ENCODE measurements at places on chromosomes 7 and 10. TPM values are rescaled to one million over a fixed set of nuclear protein-coding genes. Genes with fewer than 3 reads are reported as not detected.

SDHAF3 gene
- 64.9 TPM for polyA plus RNA-seq

SLC39A12 gene
- polyA plus RNA-seq: not detected

PNLIP gene
- not detected for polyA plus RNA-seq

GLCCI1 gene
- 10.4 TPM for polyA plus RNA-seq

CCDC7 gene
- 13.3 TPM for polyA plus RNA-seq

CTNNA3 gene
- polyA plus RNA-seq: not detected

PSMC2 gene
- polyA plus RNA-seq: 133 TPM

FGF8 gene
- polyA plus RNA-seq: not detected

CTAGE8 gene
- 0.45 TPM for polyA plus RNA-seq

DNA sequence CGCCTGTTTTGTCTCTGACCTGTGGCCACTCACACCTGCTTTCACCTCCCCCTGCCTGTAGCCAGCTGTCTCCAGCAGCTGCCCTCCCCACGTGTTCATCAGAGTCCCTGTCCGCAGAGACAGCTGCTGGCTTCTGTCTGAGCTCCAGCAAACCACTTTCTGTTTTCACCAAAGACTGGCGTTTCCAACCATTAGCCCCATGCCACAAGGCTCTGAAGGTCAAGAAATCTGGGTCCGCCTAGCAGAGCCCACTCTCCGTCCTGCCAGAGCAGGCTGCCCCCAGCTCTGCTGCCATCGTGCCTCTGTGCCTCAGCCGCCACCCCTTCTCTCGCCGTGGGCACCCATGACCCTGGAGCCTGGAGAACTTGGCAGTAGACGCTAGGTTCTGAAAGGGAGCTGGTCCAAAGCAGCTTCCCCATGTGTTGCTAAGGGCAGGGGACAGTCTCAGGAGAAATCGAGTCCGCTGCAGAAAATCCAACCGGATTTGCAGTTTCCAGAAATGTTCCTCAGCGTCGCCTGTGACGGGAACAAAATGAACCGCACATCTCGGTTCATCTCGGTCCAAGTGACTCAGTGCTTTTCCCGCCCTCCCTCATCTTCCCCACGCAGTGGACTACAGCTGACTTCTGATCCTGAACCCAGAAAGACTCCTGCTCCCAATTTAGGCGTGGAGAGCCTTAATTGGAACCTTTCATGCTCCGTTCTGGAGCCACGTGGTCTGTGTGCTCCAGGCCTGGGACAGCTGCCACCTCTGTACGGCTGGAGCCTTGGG, 28.0 kb downstream of the TMEM120A start:
- no peak for DNase-seq
- H3K36me3 ChIP-seq: no peaks in the 10 kb centered on the region
- no peak overlapping the region for H3K27ac ChIP-seq

GRCh38 chr7:81957517-81957916, 187.7 kb upstream of the HGF start:
- H3K4me3 ChIP-seq: no peak overlapping the region
- no peak overlapping the region for H3K27ac ChIP-seq
- H3K27me3 ChIP-seq: no peaks in the 10 kb centered on the region
- H3K4me1 ChIP-seq: no peaks in the 10 kb centered on the region

GRCh38 chr10:16779384-16779915, 37.8 kb downstream of the RSU1 start:
- H3K4me1 ChIP-seq: peaks cover 28% of the 10 kb centered on the region
- peaks cover 6% of the 10 kb centered on the region for H3K36me3 ChIP-seq
- peak; percentile 53 for DNase-seq
- no peak overlapping the region for H3K4me3 ChIP-seq
- peak overlapping the region; percentile 6 for H3K27ac ChIP-seq

GRCh38 chr10:121497513-121498470, 100.5 kb downstream of the FGFR2 start:
- DNase-seq: no peak
- H3K27me3 ChIP-seq: no peaks in the 10 kb centered on the region
- H3K4me1 ChIP-seq: no peaks in the 10 kb centered on the region

GRCh38 chr7:123769371-123769770, 20.6 kb upstream of the WASL start:
- H3K4me1 ChIP-seq: no peaks in the 10 kb centered on the region
- no peak for DNase-seq
- H3K27ac ChIP-seq: no peak overlapping the region
- H3K36me3 ChIP-seq: no peaks in the 10 kb centered on the region

DNA sequence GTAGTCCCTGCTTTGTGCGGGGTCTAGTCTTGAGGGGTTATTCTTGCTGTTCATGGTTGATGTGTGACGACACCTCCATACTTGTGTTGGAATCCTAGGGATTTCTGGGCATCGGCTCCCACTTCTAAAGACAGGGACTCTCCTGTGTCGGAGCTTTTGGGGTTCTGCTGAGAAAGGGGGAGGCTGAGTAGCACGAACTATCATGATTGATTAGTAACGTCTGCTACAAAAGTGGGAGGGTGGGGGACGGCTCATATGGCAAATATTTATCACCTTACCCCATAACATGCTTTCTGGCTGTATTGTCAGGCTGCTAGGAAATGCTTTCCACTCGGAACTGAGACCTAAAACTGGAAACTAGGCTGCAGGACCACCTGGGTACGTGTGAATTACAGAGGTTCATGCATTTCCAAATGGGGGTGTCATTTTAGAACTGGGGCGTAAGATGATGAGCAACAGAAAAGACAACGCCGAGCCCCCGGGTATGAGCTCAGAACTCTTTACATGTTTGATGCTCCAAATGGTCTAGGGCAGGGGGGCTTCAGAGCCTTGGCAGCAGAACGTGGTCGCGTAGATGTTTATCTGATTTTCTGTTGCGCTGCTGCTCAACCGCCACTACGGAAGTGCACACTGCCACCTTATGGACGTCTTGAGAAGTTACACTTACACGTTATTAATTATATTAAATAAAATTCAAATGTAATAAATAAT, 15.1 kb upstream of the NME8 start:
- DNase-seq: peak; percentile 31
- peaks cover 6% of the 10 kb centered on the region for H3K4me1 ChIP-seq
- no peaks in the 10 kb centered on the region for H3K27me3 ChIP-seq
- no peak overlapping the region for H3K27ac ChIP-seq

GRCh38 chr10:130341356-130341755, 205.2 kb downstream of the GLRX3 start:
- H3K4me3 ChIP-seq: no peak overlapping the region
- H3K36me3 ChIP-seq: no peaks in the 10 kb centered on the region
- H3K4me1 ChIP-seq: no peaks in the 10 kb centered on the region
- H3K27me3 ChIP-seq: no peaks in the 10 kb centered on the region
- no peak overlapping the region for H3K27ac ChIP-seq

GRCh38 chr10:44662051-44662450, 249.1 kb upstream of the TMEM72 start:
- H3K4me1 ChIP-seq: no peaks in the 10 kb centered on the region
- no peak for DNase-seq
- no peak overlapping the region for H3K4me3 ChIP-seq
- H3K27me3 ChIP-seq: no peaks in the 10 kb centered on the region
- H3K27ac ChIP-seq: no peak overlapping the region

DNA sequence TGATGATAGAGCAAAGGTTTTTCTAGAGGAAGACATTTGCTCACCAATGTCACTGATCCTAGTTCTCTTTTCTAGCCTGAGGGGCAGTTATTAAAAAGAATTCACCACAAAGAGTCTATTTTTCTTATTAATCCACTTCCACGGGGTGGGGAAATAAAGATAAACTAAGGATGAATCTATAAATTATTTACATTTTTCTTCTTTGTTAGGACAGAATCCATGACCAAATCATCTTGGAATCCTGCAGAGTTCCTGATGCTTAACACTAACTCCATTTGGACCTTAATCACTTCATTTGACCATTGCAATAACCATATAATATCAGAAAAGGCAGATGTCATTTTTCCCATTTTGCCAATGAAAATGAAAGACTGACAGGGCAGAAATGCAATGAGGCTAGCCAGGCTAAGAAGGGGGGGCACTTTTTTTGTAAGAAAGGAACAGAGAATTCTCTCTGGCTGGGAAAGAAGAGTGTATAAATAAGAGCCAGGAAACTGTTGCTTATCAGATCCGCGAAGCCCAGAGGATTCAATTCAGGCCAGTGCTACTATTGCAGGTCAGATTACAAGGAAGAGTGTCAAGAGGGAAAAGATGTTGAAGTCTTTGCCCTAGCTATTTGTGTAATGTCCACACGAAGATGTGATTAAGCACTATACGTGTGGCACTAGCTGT, 433.2 kb downstream of the TNS3 start:
- H3K4me1 ChIP-seq: no peaks in the 10 kb centered on the region
- H3K27me3 ChIP-seq: no peaks in the 10 kb centered on the region
- H3K27ac ChIP-seq: no peak overlapping the region

DNA sequence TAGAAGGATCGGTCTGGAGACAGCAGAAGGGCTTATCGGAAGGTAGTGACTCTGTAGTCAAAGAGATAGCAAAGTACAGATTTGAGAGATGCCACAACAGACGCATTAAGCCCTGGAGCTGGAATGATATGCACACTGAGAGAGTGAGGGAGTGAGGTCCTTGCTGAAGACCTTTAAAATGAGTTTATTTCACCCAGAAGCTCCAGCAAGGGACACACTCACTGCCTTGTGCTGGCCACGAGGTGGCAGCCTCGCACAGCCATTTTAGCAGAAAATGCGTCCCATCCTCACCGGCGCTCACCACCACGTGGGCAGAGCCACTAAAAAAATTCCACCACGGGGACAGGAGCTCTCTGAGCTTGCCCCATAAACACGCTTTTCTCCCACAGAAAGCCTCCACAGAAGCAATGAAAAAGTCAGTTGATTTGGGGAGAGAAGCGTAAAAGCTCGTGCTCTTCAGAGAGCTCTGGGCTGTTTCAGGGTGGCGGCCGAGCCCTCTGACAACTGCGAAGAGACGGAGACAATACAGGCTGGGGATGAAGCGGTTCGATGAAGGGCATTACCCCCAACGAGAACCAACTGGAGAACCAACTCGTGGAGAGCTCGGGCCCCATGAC, 163.0 kb upstream of the KLF14 start:
- H3K27ac ChIP-seq: peak overlapping the region; percentile 18
- DNase-seq: peak; percentile 75
- peaks cover 87% of the 10 kb centered on the region for H3K4me1 ChIP-seq
- H3K36me3 ChIP-seq: peaks cover 18% of the 10 kb centered on the region
- H3K27me3 ChIP-seq: no peaks in the 10 kb centered on the region
- no peak overlapping the region for H3K4me3 ChIP-seq

DNA sequence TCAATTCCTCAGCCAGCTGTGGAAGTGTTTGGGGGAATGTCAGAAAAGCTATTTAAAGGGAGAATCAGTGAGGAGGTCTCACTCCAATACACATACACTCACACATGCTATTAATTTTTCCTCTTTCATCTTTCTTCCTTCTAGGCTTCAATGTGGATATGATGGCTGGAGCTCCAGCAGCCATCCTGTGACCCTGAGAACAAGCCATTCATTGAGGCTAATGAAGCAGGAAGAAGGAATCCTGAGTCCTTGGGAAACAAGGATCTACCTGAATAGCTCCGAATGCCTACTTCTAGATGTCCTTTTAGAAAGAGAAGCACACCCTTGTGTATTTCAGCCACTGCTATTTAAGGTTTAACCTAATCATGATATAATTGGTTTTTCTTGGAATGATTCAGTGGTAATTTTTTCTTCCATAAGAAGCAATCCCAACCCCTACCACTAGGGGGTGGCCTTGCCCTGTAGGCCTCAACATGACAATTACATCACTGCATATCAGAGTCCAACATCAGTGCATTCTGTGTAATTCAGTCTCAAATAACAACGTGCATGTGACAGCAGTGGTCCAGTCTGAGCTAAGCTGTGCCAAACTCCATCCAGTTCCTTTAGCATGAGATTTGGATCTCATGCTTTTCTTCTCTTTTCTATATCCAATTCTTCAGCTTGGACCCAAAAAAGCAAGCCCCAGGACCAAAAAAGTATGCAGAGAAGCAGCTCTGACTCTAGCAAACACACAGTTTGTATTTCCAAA, 85.3 kb upstream of the ANKRD1 start:
- DNase-seq: peak; percentile 67
- H3K4me1 ChIP-seq: peaks cover 18% of the 10 kb centered on the region
- no peak overlapping the region for H3K27ac ChIP-seq
- H3K4me3 ChIP-seq: no peak overlapping the region
- no peaks in the 10 kb centered on the region for H3K27me3 ChIP-seq
- H3K36me3 ChIP-seq: no peaks in the 10 kb centered on the region

GRCh38 chr7:137328373-137329120, 15.0 kb downstream of the PTN start:
- H3K36me3 ChIP-seq: no peaks in the 10 kb centered on the region
- no peaks in the 10 kb centered on the region for H3K4me1 ChIP-seq
- no peaks in the 10 kb centered on the region for H3K27me3 ChIP-seq
- no peak overlapping the region for H3K4me3 ChIP-seq

GRCh38 chr10:69640196-69640980, 10.3 kb downstream of the FAM241B start:
- no peaks in the 10 kb centered on the region for H3K27me3 ChIP-seq
- no peak overlapping the region for H3K27ac ChIP-seq
- H3K36me3 ChIP-seq: no peaks in the 10 kb centered on the region
- H3K4me3 ChIP-seq: no peak overlapping the region
- no peak for DNase-seq

DNA sequence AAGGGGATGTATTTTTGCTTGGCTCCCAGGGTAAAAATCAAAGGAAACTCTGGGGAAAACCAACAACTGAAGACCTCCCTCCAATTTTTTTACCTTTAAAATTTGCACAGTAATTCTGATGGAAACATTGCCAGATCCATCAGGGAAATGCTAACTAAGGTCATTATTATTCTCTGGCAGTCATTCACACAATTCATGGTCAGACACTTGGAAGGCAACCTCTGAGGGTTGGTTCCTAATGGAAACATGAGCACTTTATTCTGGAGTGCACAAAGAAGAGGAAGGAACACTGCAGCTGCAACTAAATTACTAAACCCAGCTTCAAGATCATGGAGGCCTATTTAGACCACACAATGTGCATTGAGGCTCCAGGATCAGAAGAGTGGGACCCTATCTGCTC, 34.2 kb downstream of the SRI start:
- DNase-seq: no peak
- no peaks in the 10 kb centered on the region for H3K27me3 ChIP-seq
- no peaks in the 10 kb centered on the region for H3K36me3 ChIP-seq
- no peak overlapping the region for H3K4me3 ChIP-seq
- no peak overlapping the region for H3K27ac ChIP-seq

- H3K4me3 ChIP-seq: no peak overlapping the region
- DNase-seq: no peak
- no peaks in the 10 kb centered on the region for H3K4me1 ChIP-seq
- no peaks in the 10 kb centered on the region for H3K36me3 ChIP-seq
- H3K27me3 ChIP-seq: no peaks in the 10 kb centered on the region
- no peak overlapping the region for H3K27ac ChIP-seq
Observed at GRCh38 chr7:157643525-157643970, 306.7 kb downstream of the DNAJB6 start.

DNA sequence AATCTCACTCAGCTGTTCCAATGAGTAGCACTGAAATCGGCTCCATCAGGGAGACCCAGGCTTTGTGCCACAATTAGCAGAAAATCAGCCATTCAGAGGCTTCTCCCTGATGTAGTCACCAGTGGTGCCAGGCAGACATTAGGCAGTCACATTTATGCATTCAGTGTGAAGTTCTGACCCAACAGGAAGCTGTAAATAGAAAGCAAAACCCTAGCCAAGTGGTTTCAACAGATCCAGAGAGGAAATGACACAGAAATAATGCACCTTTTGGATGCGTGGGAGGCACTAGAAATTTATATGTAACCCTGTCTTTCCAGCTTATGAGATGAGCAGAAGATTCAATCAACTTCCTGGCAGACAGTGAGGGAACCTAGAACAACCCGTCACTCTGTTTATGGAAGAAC, 186.4 kb downstream of the PDE1C start:
- no peaks in the 10 kb centered on the region for H3K36me3 ChIP-seq
- H3K4me1 ChIP-seq: no peaks in the 10 kb centered on the region
- no peak overlapping the region for H3K4me3 ChIP-seq
- no peak for DNase-seq

All from CD4-positive, alpha-beta memory T cell (primary cell).